Foreskin fibroblast (primary cell): ENCODE measurements at places on chromosomes 5 and 9.

- no peak for DNase-seq
Measured at GRCh38 chr9:37201581-37201980, 81.2 kb downstream of the ZCCHC7 start.

GRCh38 chr9:95283673-95284072 is 33.8 kb downstream of the FANCC start:
- DNase-seq: no peak

DNA sequence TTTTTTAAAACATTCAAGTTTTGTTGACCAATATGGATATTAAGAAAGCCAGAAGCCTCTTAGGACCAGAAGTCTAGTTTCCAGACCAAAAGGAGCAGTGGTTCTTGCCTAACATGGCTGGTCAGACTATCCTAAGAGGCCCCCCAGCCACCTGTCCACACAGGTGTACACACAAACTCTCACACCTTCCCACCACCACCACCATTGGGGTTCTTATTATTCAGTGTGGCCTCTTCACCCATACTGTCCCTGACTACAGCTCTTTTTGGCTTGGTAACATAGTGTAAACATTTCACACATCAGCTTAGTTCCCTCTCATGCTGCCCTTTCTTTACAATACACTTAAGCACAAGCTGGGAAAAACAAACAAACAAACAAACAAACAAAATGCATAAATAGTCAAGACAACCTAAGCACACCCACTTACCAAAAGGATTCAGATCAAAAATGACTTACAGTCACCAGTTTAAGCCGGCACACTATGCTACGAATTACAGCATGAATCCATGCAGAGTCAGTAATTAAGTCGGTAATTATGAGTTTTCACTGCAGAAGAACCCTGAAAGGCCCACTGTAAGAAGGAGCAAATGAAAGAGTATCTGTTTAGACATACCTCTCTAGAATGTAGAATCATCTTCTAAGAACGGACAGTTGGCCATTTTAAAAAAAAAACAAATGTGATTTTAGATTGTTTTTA is 9.5 kb downstream of the LHFPL2 start:
- no peak for DNase-seq

- peak; percentile 89 for DNase-seq
Measured at GRCh38 chr9:2655411-2655901, 33.9 kb downstream of the VLDLR start.

- DNase-seq: no peak
Measured at GRCh38 chr5:6763191-6763590, 50.0 kb downstream of the TENT4A start.

GRCh38 chr5:64811050-64811640 is 42.4 kb downstream of the CWC27 start:
- peak; percentile 46 for DNase-seq

GRCh38 chr9:131423171-131423581 is 29.3 kb downstream of the PRRC2B start:
- DNase-seq: peak; percentile 76

DNA sequence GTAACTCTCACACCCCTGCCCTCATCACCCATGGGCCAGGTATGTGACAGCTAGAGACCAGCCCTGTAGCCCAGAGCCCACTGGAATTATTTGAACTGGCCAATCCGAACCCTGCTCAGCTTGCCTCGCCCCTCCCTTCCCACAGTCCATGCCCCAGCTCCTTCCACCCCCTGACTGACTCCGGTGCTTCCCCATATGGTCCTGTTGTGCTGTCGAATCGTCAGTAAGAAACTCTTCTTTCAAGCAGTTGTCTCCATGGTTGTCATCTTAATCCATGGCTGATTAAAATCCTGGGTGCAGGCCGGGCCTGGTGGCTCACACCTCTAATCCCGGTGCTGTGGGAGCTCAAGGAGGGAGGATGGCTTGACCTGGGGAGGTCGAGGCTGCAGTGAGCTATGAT is 118.5 kb downstream of the COL23A1 start:
- no peak for DNase-seq

GRCh38 chr9:124239249-124240073 is 18.3 kb upstream of the NEK6 start:
- DNase-seq: no peak

DNA sequence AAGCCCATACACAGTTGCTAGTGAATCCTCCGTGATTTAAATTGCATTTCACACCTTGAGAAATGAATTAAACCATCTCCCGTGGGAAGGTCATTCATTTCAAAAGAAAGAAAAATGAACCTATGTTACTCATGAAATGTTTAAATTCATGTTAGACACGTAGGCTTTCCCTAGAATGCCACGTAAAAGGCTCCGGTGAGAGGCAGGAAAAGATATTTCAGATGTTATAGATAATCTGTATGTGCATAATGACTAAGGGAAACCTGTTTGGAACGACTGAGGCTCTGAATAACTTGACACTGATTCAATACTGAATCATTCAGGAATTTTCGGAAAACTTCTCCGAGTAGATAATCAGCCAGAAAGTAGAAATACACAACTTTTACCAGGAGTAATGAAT is 134.3 kb upstream of the ICE1 start:
- no peak for DNase-seq

GRCh38 chr9:105932276-105932675 is 237.9 kb downstream of the TMEM38B start:
- no peak for DNase-seq

GRCh38 chr9:4435197-4435596 is 55.1 kb upstream of the SLC1A1 start:
- DNase-seq: peak; percentile 84

- DNase-seq: peak; percentile 71
Measured at GRCh38 chr9:78383130-78383529, 86.2 kb downstream of the PSAT1 start.

GRCh38 chr5:14178671-14179211 is 35.6 kb downstream of the TRIO start:
- peak; percentile 80 for DNase-seq

DNA sequence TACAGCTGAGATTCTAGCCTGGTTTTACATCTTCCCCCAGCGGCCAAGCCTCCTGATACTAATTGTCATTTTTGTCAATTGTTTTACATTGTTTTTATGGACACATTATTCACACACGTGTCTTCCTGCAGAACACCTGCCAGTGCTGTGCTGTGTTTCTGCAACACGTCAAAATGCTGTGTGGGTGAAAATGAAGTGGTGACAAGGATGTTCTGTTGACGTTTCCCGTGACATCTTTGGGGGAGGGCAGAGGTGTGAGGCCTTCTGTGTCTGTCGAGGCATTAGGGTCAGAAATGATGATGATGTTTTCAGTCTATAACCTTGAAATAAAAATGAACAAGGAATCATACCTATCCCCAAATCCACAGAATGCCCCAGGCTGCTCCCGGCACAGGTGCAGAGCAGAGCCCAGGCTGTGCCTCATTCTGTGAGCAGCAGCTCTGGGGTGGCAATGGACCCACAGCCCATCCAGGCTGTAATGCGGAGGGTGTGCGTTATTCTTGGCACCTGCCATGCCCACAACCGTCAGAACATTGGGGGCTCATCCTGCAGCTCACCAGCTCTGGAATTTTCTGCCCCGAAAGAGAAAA is 23.6 kb upstream of the CEP72 start:
- DNase-seq: no peak

GRCh38 chr5:82335806-82336205 is 57.7 kb upstream of the RPS23 start:
- DNase-seq: peak; percentile 49

DNA sequence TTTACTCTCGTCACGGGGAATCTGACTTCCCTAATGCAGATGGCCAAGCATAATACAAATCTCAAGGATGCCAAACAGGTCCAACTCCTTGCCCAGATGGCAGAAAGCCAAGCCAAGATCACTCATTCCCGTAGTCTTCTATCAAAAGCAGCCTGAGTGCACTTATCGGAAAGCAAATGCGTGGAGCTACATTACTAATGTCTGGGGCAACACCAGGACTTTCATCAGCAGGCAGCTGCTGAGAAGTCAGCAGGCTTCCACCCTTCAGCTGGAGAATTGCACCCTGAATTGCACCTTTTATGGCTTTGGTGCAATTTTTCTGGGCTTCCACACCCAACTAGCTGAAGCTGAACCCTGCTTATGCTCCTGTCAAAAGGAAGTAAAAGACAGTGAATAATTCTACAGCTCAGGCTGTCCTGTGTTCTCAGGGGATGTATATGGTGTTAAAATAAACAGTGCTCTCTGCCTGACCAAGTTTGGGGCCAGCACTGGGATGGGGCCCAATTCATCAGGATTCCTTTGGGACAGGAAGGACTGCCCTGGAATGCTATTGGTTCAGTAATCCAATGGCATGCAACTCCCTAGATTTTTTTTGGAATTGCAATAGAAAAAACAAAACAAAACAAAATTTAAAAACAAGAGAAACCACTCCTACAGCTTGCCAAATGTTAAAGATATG is 92.6 kb downstream of the DPYSL3 start:
- no peak for DNase-seq

- DNase-seq: no peak
Measured at GRCh38 chr5:5221724-5222123, 81.6 kb downstream of the ADAMTS16 start.

- DNase-seq: no peak
Measured at GRCh38 chr5:146667633-146668272, 151.8 kb upstream of the GPR151 start.

DNA sequence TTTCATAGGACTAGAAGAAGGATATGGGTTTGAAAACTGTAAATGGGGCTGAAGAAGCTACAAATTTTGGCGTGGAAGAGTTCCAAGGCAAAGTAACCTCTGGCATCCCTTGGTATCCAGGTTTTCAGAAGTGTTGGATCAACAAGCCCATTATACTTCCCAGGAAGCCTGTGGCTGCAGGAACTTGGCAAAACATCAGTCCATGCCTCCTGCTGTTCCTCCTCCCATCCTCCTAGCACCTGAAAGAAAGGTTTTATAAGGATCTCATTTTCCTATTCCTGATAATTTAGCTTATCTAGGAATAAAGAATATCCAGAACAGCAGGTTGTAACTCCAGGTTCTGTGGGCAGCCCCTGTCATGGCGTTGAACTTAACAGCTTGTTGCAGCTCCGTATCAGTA is 72.5 kb upstream of the LPAR1 start:
- DNase-seq: no peak

GRCh38 chr9:37329576-37329975 is 92.9 kb upstream of the GRHPR start:
- peak; percentile 44 for DNase-seq

DNA sequence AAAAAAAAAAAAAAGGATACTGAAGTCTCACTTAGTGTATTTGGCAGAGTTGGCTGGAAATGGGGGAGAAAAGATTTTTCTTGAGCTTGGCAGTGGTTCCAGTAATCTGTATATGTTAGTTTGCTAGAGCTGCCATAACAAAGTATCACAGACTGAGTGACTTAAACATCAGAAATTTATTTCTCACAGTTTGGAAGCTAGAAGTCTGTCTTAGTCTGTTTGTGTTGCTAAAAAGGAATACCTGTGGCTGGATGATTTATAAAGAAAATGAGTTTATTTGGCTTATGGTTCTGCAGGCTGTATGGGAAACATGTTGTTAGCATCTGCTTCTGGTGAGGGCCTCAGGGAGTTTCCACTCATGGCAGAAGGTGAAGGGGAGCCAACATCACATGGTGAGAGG is 89.6 kb upstream of the CEP78 start:
- no peak for DNase-seq

DNA sequence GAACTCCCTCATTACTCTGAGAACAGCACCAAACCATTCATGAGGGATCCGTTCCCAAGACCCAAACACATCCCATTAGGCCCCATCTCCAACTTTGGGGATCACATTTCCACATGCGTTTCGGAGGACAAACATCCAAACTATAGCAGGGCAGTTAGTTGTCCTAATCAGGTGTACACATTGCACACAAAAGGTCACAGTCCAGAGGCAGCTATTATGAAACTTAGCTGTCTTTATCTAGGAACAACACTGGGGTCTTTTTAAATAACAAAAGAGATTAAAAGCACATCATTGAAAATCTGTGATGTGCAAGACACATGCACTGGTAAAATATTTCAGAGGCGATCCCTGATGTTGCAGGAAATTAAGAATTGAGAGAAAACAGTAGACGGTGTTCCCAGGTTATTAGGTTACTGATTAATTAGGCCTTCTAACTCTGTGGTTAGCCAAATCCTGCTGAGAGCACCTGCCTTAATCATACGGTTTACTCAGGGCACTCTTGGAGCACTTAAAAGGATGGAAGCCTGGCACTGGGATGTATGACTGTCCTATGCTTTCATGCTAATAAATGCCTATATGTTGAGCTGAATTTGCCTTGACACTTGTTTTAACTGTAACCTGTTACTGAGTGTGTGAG is 1574.5 kb upstream of the WWC1 start:
- DNase-seq: no peak

GRCh38 chr5:15566306-15566705 is 66.3 kb downstream of the FBXL7 start:
- no peak for DNase-seq

- no peak for DNase-seq
Measured at GRCh38 chr9:34610434-34611206, 1.3 kb downstream of the RPP25L start.
